Endothelial cell (in vitro differentiated cells): ENCODE measurements at places on chromosomes 3 and 15. TPM values are rescaled to one million over a fixed set of nuclear protein-coding genes. Genes with fewer than 3 reads are reported as not detected.

The CLCN2 gene
- 6.3 TPM for total RNA-seq

The PTPRG gene
- total RNA-seq: 80.7 TPM

The TPRG1 gene
- total RNA-seq: 2.1 TPM

The ZNF619 gene
- 8.0 TPM for total RNA-seq

The CCR3 gene
- not detected for total RNA-seq

The GLDN gene
- total RNA-seq: 0.21 TPM

The SLC6A1 gene
- total RNA-seq: 7.5 TPM

The ARGFX gene
- total RNA-seq: not detected

The SLC2A2 gene
- total RNA-seq: not detected

The LTF gene
- not detected for total RNA-seq

The PPM1L gene
- total RNA-seq: 12.2 TPM

DNA sequence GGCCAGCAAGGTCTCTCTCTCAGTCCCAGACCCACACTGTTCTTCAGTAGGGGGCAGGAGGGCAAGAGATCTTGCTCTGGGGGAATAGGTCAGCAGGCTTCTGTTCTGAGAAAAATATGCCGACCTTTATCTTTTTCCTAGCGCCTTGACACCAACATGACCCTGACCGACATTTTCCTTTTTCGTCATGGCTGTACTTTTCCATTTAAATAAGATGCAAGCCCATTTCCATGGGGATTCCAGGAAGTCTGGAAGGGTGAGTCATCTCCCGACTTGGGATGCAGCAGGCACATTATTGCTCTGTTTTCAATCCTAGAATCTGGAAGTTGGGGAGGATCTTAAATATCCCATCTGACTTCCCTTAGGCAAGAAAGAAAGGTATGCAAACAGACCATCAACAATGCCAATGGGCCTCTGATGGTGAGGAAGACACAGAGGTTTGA, 261.5 kb upstream of the LRTM1 start:
- H3K36me3 ChIP-seq: no peaks in the 10 kb centered on the region
- no peaks in the 10 kb centered on the region for H3K27me3 ChIP-seq
- no peak for DNase-seq

GRCh38 chr15:67573194-67573593, 30.7 kb downstream of the MAP2K5 start:
- H3K4me1 ChIP-seq: peaks cover 17% of the 10 kb centered on the region
- H3K4me3 ChIP-seq: no peak overlapping the region
- no peak overlapping the region for H3K27ac ChIP-seq
- H3K36me3 ChIP-seq: peaks cover 3% of the 10 kb centered on the region

GRCh38 chr15:78421238-78421965, 16.6 kb upstream of the IREB2 start:
- DNase-seq: no peak
- H3K36me3 ChIP-seq: no peaks in the 10 kb centered on the region
- no peak overlapping the region for H3K27ac ChIP-seq
- H3K27me3 ChIP-seq: no peaks in the 10 kb centered on the region

DNA sequence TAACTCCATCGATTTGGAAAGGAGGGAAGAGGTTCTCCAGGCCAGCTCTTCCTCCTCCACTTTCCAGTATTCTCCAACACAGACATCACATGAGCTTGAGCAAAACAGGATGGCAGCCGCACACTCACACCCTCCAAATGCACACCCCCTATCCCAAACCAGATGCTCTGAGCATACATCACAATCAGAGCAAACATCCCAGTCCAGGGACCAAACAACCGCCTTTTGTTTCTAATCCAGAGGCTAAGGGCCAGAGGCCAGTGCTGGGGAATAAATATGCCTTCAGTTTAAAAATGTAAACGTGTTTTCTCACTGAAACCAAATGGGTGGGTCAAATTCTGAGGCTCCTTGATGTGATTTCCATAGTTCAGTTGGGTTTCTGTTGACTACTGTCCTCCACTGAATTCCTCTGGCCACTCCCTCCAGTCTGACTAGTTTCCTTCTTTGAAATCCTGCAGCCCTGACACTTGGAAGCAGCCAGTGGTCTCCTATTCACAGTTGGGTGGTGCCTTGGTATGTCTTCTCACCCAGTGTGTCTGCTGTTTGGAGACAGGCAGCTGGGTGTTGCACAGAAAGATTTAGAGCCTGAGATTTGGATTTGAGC, 19.2 kb upstream of the MFGE8 start:
- H3K4me3 ChIP-seq: no peak overlapping the region
- no peak for DNase-seq
- H3K27ac ChIP-seq: no peak overlapping the region
- H3K36me3 ChIP-seq: peaks cover 4% of the 10 kb centered on the region
- peaks cover 2% of the 10 kb centered on the region for H3K27me3 ChIP-seq
- H3K4me1 ChIP-seq: no peaks in the 10 kb centered on the region

DNA sequence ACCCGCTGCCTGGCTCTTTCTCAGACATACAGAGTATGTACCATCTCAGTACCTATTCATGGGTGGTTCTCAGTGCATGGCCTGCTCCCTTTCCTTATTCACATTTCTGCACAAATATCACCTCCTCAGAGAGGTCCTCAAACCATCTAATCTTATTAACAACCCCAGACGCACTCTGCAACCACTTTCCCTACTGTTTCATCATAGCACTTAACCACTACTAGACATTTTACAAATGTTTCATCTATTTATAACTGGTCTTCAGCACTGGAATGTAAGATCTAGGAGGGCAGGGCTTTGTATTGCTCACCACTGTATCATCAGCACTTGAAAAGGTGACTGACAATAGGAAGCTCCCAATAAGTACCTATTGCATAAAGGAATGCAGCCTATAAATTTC, 45.1 kb downstream of the TNIK start:
- H3K27me3 ChIP-seq: no peaks in the 10 kb centered on the region
- no peak for DNase-seq
- no peak overlapping the region for H3K27ac ChIP-seq
- peaks cover 5% of the 10 kb centered on the region for H3K4me1 ChIP-seq

DNA sequence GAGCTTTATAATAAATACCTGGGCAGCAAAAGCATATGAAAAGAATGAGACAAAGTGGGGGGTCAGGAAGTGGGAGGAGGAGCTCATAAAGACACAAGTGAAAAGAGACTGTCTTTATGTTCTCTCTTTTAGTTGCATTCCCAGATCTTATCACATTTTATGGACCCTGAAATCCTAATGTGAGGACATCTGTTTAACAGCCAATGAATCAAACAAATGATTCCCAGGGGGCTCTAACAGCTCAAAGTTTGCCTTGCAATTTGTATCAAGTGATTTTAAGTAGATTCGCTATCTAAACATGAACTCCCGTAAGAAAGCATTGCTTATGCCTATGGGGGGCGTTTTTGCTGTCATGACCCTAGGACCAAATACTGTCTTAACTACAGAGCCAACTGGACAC, 332.3 kb upstream of the CNTN4 start:
- H3K27me3 ChIP-seq: peaks cover 2% of the 10 kb centered on the region
- no peak overlapping the region for H3K27ac ChIP-seq
- no peaks in the 10 kb centered on the region for H3K36me3 ChIP-seq

- no peak for DNase-seq
- H3K36me3 ChIP-seq: no peaks in the 10 kb centered on the region
- H3K27me3 ChIP-seq: peaks cover 2% of the 10 kb centered on the region
- H3K4me3 ChIP-seq: no peak overlapping the region
- no peaks in the 10 kb centered on the region for H3K4me1 ChIP-seq
Observed at GRCh38 chr3:157939166-157939565, 167.1 kb downstream of the SHOX2 start.

DNA sequence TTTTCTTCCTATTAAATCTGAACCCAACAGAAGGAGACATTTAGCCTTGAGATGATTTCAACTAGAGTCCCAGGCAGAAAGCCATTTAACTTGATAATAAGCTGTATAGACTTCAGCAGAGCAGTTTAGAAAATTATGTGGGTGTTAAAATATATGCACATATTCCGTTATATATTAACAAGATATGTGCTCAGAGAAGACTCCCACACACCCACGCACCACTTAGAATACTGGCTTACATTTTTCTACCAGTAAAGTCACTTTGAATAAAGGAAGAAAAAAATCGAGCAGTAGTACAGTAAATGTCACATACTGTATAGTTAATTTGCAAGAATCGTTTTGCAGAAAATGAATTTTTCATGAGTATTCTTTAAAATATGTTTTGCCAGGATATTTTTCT, 599.3 kb downstream of the FGF12 start:
- H3K27ac ChIP-seq: no peak overlapping the region
- no peaks in the 10 kb centered on the region for H3K36me3 ChIP-seq
- no peaks in the 10 kb centered on the region for H3K27me3 ChIP-seq
- DNase-seq: no peak

- no peaks in the 10 kb centered on the region for H3K27me3 ChIP-seq
- no peaks in the 10 kb centered on the region for H3K36me3 ChIP-seq
- no peak for DNase-seq
Observed at GRCh38 chr15:37756407-37756806, 178.0 kb upstream of the TMCO5A start.

DNA sequence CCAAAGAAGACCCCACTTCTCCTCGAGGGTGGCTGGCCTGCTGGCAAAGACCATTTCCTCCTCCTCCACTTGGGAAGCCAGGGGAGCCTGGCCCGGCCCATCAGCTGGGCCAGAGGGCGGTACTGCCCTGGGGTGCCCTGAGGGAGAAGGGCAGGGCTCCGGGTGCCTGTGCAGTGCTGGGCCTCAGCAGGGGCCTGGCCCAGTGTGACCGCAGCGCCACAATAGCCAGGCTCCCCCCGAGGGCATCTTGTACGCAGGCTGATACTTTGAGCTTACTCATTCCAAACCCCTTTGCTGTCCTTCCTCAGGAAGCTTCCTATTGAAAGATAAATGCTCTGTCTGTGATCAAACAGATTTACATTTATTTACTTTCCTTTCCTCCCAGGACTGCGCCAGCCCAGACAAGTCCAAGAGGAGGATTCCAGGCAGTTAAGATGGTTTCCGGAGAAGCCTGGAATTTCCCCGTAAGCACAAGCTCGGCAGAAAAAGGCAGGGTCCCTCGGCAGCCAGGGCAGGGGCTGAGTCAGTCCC, 240.1 kb downstream of the XXYLT1 start:
- H3K27ac ChIP-seq: peak overlapping the region; percentile 97
- DNase-seq: no peak
- H3K36me3 ChIP-seq: peaks cover 4% of the 10 kb centered on the region
- H3K4me1 ChIP-seq: peaks cover 40% of the 10 kb centered on the region
- no peak overlapping the region for H3K4me3 ChIP-seq

DNA sequence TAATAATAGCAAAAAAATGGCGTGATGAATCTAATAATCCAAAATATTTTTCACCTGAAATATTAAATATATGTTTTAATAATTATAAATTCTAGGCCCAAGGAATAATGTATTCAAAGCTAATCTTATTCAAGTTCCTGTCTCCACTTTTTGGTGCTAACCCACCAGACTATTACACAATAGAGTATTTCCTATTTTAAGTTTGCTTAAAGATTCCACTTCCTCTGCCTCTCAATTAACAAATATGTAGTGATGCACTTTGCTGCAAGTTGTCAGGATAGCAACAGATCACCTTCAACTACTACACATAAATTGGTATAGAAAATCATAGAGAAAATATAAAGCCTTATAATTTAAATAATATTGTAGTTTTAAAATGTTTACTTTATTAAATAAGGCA, 467.5 kb downstream of the C3orf38 start:
- peaks cover 10% of the 10 kb centered on the region for H3K4me1 ChIP-seq
- no peaks in the 10 kb centered on the region for H3K36me3 ChIP-seq
- no peaks in the 10 kb centered on the region for H3K27me3 ChIP-seq
- no peak for DNase-seq

- H3K27me3 ChIP-seq: peaks cover 17% of the 10 kb centered on the region
- H3K4me3 ChIP-seq: peak overlapping the region; percentile 49
- peaks cover 60% of the 10 kb centered on the region for H3K4me1 ChIP-seq
- H3K36me3 ChIP-seq: peaks cover 48% of the 10 kb centered on the region
- DNase-seq: no peak
- H3K27ac ChIP-seq: peak overlapping the region; percentile 90
Observed at GRCh38 chr3:124277144-124277890, 285.4 kb upstream of the ROPN1 start.

- peaks cover 4% of the 10 kb centered on the region for H3K4me1 ChIP-seq
- H3K36me3 ChIP-seq: no peaks in the 10 kb centered on the region
- peak within 1 kb of the TSS; percentile 91 for H3K4me3 ChIP-seq
Observed at GRCh38 chr15:94230883-94231722, at the start of gene MCTP2. Gene MCTP2, plus strand, starts transcription at chr15:94231561. Its CDS starts 66,705 bp downstream, at chr15:94298266.

DNA sequence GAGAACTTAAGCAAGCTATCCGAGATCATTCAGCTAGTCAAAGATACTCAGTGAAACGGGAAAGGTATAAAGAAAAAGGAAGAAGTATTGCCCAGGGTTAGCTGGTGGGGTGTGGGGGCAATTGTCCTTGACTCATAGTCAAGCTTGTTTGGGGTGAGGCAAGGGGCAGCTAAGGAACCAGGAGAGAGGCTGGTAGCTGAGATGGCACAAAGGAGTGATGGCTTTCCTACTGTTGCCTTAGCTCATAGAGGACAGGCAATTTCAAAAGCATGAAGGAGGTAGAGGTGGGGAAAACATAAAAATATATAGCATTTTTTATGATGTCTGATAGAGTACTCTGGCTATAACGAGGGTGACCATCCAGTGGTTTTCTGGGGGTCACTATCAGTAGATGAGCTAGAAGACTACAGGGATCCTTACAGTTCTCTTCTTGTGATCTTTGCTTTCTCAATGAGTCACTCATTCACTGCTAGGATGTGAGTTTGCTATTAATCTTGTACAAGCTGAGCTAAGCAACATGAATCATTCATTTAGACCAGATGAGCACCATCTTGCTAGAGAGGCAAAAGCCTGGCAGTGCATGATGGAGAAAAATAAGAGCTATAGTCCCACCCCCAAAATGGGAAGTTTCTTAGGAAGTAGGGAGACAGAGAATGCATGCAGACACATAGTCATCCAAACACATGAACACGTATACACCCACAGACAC, 207.1 kb upstream of the PFN2 start:
- no peak overlapping the region for H3K4me3 ChIP-seq
- no peak for DNase-seq
- H3K36me3 ChIP-seq: no peaks in the 10 kb centered on the region

GRCh38 chr3:123632161-123632655, 47.4 kb upstream of the HACD2 start:
- peaks cover 19% of the 10 kb centered on the region for H3K36me3 ChIP-seq
- peaks cover 44% of the 10 kb centered on the region for H3K4me1 ChIP-seq
- peaks cover 7% of the 10 kb centered on the region for H3K27me3 ChIP-seq
- H3K4me3 ChIP-seq: no peak overlapping the region
- H3K27ac ChIP-seq: peak overlapping the region; percentile 91

- no peaks in the 10 kb centered on the region for H3K36me3 ChIP-seq
- DNase-seq: no peak
- H3K4me3 ChIP-seq: no peak overlapping the region
- no peaks in the 10 kb centered on the region for H3K4me1 ChIP-seq
Observed at GRCh38 chr15:101469520-101470288, 19.8 kb downstream of the PCSK6 start.

- peaks cover 23% of the 10 kb centered on the region for H3K36me3 ChIP-seq
- H3K4me1 ChIP-seq: peaks cover 12% of the 10 kb centered on the region
- peak within 1 kb of the TSS; percentile 99 for H3K4me3 ChIP-seq
Observed at GRCh38 chr3:40309418-40309924, at the start of gene EIF1B. Gene EIF1B, plus strand, starts transcription at chr3:40309707. Its CDS starts 235 bp downstream, at chr3:40309942.

- H3K4me3 ChIP-seq: no peak overlapping the region
- no peaks in the 10 kb centered on the region for H3K36me3 ChIP-seq
- peaks cover 3% of the 10 kb centered on the region for H3K4me1 ChIP-seq
Observed at GRCh38 chr3:107394502-107394901, 17.3 kb downstream of the CCDC54 start.

- H3K4me3 ChIP-seq: no peak overlapping the region
- no peaks in the 10 kb centered on the region for H3K4me1 ChIP-seq
- no peak overlapping the region for H3K27ac ChIP-seq
- H3K36me3 ChIP-seq: no peaks in the 10 kb centered on the region
Observed at GRCh38 chr3:89447243-89447642, 339.8 kb downstream of the EPHA3 start.
